ENCODE measurements at places on chromosomes 2 and 18.

DNA sequence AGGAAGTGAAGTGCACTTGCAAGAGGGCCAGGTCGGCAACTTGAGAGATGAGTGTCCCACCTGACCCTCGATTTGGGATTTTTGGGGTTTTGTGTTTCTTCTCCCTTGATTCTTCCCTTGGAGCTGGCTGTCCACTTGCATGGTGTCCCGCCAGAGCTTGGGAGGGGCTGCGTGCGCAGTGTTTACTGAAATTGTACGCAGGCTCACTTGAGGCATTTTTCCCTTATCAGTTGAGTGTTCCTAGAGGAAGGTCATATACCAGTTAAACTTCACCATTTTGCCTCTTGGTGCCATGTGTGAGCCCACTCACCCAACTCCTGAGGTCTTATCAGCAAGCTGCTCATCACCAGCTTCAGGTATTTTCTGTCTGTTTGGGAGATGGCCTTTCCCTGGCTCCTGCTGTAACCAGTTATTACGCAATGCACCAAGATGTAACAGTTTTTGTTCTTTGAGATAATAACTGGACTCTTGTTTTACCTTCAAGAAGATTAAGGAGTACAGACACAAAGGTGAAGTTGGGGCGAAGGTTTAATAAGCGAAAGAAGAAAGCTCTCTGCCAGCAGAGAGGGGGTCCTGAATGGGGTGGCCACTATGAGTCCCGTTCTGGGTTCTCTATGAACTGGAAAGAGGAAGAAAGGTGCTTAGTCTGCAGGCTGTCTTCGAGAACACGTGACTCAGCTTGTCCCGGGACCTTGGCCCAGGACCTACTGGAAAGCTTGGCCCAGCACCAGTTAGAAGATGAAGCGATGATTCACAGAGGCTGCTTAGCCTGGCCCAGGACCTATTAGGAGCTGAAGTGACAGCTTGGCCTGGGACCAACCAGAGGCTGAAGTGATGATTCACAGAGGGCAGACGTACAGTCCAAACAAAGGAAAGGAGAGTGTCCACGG is 21.5 kb upstream of the TXNL4A start:
- no peak for DNase-seq

GRCh38 chr18:3654442-3655253 is 204.7 kb downstream of the TGIF1 start:
- no peak for DNase-seq

- DNase-seq = no peak
Observed at GRCh38 chr2:148702475-148702874, 57.9 kb downstream of the EPC2 start.

DNA sequence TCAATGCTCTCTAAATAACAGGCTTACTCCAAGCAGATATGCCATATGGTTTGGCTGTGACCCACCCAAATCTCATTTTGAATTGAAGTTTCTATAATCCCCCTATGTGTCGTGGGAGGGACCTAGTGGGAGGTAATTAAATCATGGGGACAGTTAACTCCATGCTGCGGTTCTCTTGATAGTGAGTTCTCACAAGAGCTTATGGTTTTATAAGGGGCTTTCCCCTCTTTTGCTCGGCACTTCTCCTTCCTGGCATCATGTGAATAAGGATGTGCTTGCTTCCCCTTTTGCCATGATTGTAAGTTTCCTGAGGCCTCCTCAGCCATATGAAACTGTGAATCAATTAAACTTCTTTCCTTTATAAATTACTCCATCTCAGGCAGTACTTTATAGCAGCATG is 302.7 kb upstream of the ZC3H15 start:
- no peak for DNase-seq

GRCh38 chr2:175606010-175606841 is 395.8 kb downstream of the LNPK start:
- DNase-seq = peak; percentile 92

DNA sequence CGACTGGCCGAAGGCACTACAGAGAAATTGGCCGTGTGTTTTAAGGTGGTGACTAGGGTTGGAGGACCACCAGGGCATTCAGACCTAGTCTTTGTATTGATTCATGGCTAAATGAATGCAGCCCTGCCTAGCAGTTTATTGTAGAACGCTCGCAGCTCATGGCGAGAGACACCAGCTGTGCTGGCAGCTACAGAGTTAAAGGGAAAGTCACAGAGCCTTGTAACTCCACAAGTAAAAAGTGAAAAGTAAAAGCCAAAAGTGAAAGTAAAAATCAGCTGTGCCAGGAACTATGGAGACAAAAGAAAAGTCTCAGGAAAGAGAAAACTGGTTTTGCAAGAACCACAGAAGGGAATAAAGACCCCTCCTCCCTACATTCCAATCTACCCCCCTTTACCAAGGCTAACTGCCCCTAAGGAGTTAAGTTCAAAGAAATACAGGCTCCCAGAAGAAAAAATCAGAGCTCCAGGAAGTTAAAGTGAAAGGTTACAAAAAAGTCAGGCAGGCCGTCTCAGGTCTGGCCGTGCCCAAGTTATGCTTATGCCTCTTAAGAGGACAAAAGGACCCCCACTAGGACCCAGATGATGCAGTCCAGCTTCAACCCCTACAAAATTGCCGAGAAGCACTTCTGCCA is 46.4 kb upstream of the SELENOI start:
- no peak for DNase-seq

DNA sequence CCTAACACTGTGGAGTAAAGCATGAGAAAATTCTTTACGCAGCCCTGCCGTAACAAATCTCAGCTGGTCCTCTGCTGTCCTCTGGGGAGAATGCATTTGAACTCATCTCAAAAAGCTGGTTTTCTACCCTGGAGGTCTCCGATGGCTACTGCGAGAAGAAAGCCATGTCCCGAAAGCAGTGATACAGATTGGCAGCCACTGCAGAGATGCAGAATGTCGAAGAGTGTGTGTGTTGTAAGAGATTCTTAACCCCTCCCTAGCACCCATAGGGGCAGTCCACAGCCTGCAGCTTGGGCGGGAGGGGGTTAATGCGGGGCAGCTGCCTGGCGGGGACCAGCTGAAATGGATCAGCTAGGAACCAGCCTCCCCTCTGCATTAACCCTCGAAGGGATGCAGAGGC is 235.9 kb downstream of the ZNF516 start:
- DNase-seq = no peak

DNA sequence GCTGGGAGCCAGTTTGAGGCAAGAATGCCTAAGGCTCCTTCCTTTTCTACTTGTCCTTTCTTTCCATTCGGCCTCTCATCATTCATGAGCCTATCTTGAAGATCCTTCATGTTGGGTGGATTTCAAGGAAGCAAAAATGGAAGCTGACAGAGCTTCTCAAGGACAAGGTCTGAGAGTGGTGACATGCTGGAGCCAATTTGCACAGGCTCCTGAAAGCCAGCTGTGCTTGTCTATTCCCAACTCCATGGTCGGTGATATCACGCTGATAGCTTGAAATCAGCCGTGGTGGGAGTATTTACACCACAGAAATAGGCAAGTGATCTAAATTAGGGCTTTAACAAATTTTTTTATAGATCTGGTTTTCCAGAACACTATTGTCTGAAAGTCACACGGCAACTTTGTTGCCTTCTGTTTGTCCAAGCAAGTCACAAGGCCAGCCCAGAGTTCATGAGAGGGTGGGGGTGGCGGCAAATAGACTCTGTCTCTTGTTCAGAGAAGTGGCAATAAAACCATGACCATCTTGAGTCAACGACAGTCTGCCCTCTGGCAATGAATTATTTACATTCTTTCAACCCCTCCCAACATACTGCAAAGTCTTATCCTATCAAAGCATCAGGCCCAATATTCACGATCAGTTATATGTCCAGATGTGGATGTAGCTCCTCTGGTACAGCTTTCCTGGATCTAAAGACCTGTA is 49.9 kb upstream of the SLC35F5 start:
- no peak for DNase-seq

All from NCI-H526 treated with DMSO at 0.1 percent for 48 hours (cell line).